ENCODE measurements at places on chromosomes 16 and 17.

- peaks cover 42% of the 10 kb centered on the region for H3K4me1 ChIP-seq
- H3K4me3 ChIP-seq, result no peak overlapping the region
- DNase-seq, result no peak
- H3K36me3 ChIP-seq, result peaks cover 24% of the 10 kb centered on the region
Observed at GRCh38 chr17:77478899-77479298, 338.1 kb downstream of the SEC14L1 start.

GRCh38 chr16:62060089-62060488, 23.9 kb upstream of the CDH8 start:
- H3K27ac ChIP-seq, result no peak overlapping the region
- no peak for DNase-seq
- no peaks in the 10 kb centered on the region for H3K4me1 ChIP-seq
- no peaks in the 10 kb centered on the region for H3K36me3 ChIP-seq

DNA sequence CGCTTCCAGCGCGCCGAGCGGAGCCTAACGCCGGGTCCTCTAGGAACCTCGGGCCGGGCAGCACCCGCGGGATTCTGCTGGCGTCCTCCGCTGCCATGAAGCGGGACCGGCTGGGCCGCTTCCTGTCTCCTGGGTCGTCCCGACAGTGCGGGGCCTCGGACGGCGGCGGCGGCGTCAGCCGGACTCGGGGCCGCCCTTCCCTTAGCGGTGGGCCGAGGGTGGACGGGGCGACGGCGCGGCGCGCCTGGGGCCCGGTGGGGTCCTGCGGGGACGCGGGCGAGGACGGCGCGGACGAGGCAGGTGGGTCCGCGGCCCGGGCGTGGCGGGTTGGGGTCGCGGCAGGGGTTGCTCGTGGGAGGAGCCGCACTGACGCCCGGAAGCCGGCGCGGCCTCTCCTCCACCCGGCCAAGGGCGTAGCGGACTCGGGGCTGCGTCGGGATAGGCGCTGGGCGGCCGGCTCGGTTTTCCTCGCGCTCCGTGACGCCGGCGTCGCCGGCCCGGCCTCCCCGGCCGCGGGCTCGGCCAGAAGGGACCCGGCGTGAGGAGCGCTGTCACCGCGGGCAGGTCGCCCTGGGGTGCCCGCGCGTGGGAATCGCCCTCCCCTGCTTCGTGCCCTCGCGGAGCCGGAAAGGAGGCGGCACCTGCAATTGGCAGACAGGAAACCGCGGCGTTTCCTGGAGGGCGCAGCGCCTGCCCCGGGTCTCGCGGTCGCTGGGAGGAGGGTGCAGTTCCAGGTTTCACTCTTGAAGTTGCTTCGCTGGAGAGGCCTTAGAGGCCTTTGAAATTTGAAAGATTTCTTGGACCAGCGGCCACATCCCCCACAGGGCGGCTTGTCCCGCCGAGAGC, 432 bp downstream of the ZNF276 start:
- peak; percentile 51 for DNase-seq
- H3K4me1 ChIP-seq, result peaks cover 20% of the 10 kb centered on the region
- H3K4me3 ChIP-seq, result peak overlapping the region; percentile 80

GRCh38 chr16:66988197-66988788, at the start of gene CES4A:
TSS of gene CES4A (plus strand) at chr16:66988589. CDS start at chr16:66988773, 184 bp downstream.
- no peak within 1 kb of the TSS for H3K4me3 ChIP-seq
- H3K36me3 ChIP-seq, result no peaks in the 10 kb centered on the region
- no peaks in the 10 kb centered on the region for H3K4me1 ChIP-seq
- peak; percentile 42 for DNase-seq
- no peak within 1 kb of the TSS for H3K27ac ChIP-seq

DNA sequence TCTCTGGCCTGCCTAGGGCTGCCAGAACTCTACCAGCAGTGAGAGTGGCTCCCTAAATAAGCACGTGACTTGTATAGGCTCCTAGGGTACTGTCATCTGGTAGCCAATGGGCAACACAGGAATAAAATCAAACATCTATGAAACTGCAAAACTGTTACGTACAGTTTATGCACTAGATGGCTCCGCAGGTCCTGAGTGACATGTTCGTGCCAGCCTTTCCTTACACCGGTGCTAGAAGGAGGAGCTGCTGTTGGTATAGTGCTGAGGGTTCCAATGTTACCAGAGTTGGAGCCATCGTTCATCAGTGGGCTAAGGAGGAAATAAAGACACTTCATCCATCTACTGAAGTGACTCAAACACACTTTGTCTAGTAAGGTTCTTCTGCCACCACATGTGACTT, 63.2 kb upstream of the TRAP1 start:
- no peak overlapping the region for H3K4me3 ChIP-seq
- peak; percentile 12 for DNase-seq
- peaks cover 10% of the 10 kb centered on the region for H3K36me3 ChIP-seq
- H3K27ac ChIP-seq, result no peak overlapping the region
- no peaks in the 10 kb centered on the region for H3K4me1 ChIP-seq

GRCh38 chr17:80586846-80587228, 42.2 kb downstream of the RPTOR start:
- peak overlapping the region; percentile 94 for H3K27ac ChIP-seq
- no peaks in the 10 kb centered on the region for H3K36me3 ChIP-seq
- peak; percentile 95 for DNase-seq
- H3K4me3 ChIP-seq, result peak overlapping the region; percentile 30
- peaks cover 13% of the 10 kb centered on the region for H3K4me1 ChIP-seq
- H3K27me3 ChIP-seq, result no peaks in the 10 kb centered on the region

- H3K4me1 ChIP-seq, result no peaks in the 10 kb centered on the region
- no peak overlapping the region for H3K4me3 ChIP-seq
- H3K27me3 ChIP-seq, result peaks cover 5% of the 10 kb centered on the region
- no peak overlapping the region for H3K27ac ChIP-seq
- no peak for DNase-seq
Observed at GRCh38 chr17:8754890-8755289, 3.5 kb downstream of the SPDYE4 start.

GRCh38 chr16:30018731-30019158, 4.3 kb upstream of the C16orf92 start:
- peak; percentile 22 for DNase-seq
- H3K4me3 ChIP-seq, result no peak overlapping the region
- H3K4me1 ChIP-seq, result no peaks in the 10 kb centered on the region
- no peaks in the 10 kb centered on the region for H3K27me3 ChIP-seq
- H3K36me3 ChIP-seq, result no peaks in the 10 kb centered on the region

- H3K27me3 ChIP-seq, result no peaks in the 10 kb centered on the region
- peaks cover 2% of the 10 kb centered on the region for H3K36me3 ChIP-seq
- H3K27ac ChIP-seq, result no peak overlapping the region
- H3K4me3 ChIP-seq, result no peak overlapping the region
- H3K4me1 ChIP-seq, result peaks cover 10% of the 10 kb centered on the region
Observed at GRCh38 chr17:2683912-2684311, 27.7 kb downstream of the CLUH start.

DNA sequence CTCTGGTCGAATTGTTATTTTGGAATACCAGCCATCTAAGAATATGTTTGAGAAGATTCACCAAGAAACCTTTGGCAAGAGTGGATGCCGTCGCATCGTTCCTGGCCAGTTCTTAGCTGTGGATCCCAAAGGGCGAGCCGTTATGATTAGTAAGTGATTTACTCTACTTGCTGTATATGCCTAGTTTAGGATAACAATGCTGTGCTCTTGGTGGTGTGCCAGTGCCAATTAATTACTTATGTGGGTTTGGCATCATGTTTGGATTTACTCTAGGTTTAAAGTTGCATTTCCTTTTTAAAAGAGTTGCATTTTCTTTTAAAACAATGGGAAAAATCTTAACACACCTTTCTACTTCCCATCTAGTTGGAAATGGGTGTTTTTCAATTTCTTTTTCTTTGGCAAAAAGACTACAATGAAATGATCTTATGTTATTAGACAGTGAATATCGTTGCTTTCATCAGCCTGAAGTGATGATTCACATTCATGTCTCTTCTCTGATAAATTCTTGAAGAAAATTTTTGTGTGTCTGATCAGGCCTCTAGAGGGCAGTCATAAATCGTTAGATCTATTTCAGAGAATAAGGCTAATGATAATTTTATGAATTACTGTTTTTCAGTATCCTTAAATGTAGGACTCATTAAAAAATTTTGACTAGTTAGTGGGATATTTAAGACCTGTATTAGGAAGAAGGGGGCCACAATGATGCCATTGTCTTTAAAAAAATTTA, 5.6 kb downstream of the SF3B3 start:
- H3K27ac ChIP-seq, result peak overlapping the region; percentile 26
- H3K4me1 ChIP-seq, result peaks cover 14% of the 10 kb centered on the region
- H3K27me3 ChIP-seq, result no peaks in the 10 kb centered on the region
- peak; percentile 64 for DNase-seq
- no peak overlapping the region for H3K4me3 ChIP-seq
